ENCODE measurements at places on chromosomes 3 and 15. TPM values are rescaled to one million over a fixed set of nuclear protein-coding genes. Genes with fewer than 3 reads are reported as not detected.

The SPINK8 gene
- total RNA-seq: not detected

The ISG20 gene
- 3.8 TPM for total RNA-seq

The P3H2 gene
- 2.7 TPM for total RNA-seq

The MYZAP gene
- 0.83 TPM for total RNA-seq

The GUCA1C gene
- total RNA-seq: not detected

The CATSPER2 gene
- not detected for total RNA-seq

The ATP8B4 gene
- total RNA-seq: 1.8 TPM

The PIGBOS1 gene
- total RNA-seq: 16.2 TPM
